ENCODE measurements at places on chromosomes 13 and 19.

DNA sequence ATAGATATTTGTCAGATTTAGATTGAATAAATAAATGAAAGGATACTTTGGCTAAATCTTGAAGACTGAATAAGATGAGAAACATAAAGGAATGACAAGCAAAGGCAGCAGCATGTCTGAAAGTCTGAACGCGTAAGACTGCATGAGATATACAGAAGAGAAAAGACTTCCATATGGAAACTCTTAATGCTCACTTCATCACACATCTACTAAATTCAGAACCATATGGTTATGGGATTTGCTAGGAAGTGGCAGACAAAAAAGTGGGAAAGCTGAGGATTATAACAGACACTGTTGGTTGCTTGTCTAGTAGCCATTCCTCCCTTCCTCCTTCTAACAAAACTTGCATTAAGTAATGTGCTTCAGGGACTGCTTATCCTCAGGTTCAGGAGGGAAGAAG is 446.7 kb downstream of the KCTD12 start:
- DNase-seq = no peak

GRCh38 chr19:13023656-13024055 is 28.4 kb downstream of the NFIX start:
- no peak for DNase-seq

- no peak for DNase-seq
Measured at GRCh38 chr13:50026788-50027473, 11.7 kb downstream of the KCNRG start.

DNA sequence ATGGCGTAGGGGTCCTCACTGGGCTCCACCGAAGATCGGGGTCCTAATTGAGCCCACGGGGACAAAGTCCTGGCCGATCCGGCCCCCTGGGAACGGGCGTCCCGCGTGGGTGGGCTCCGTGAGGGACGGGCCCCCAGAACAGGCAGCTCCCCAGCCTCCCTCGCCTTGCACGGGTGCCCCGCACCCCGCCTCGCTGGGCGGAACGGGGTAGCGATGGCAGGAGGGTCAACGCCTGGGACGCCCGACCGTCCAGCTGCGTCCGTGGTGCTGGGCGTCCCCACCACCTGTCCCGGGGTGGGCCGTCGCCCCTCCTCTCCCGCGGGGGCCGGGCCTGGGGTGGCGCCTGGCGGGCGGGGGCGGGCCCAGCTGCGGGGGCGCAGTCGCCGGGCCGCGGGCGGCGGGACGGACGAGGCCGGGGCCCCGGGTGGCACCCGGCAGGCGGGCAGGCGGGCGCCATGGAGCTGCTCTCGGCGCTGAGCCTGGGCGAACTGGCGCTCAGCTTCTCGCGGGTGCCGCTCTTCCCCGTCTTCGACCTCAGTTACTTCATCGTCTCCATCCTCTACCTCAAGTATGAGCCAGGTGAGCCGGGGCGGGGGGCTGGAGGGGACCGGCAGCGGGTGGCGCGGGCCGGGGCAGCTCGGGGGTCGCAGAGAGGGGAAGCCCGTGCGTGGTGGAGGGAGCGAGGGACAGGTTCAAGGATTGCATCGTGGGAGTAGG is at the start of gene TMEM38A:
TSS of gene TMEM38A (plus strand) at position 377 of the 717 bp plus-strand sequence. CDS start at position 456, 79 bp downstream.
- DNase-seq = peak; percentile 8

- peak; percentile 84 for DNase-seq
Measured at GRCh38 chr13:109784590-109785140, 1.7 kb downstream of the IRS2 start.

DNA sequence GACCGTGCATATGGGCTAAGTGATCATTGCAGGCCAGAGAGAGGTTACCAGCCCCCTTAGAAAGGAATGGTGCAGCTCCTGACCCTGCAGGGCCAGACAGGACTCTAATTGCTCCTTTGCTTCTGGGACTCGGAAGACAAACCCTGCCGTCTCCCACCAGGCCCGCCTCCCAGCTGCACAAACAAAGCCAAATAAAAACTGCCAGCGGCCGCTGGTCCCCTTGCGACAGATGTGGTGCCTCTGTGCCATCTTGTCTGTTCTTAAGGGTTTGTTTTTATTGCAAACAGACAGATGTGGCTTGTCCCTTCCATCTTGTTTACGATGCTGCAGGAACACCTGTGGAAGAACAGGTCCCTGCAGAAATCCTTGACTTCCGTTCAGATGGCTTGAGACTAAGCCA is 434.4 kb upstream of the TSHZ3 start:
- DNase-seq = no peak

DNA sequence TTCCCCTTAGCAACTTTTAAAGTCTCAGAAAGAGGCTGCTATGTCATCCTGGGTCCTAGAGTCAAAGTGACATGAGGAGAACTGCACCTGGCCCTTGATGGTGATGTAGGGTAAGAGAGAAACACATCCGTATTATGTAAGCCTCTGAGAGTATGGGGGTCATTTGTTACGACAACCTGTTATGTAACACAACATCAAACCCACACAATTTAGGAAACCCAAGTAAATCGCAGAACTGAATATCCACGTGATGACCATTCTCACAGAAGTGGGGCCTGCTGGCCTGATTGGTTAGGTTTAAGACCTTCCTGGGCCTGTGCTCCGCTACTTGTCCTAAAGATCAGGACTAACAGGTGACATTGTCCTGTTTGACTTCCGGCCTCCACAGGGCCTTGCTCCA is 15.3 kb upstream of the B3GLCT start:
- no peak for DNase-seq

DNA sequence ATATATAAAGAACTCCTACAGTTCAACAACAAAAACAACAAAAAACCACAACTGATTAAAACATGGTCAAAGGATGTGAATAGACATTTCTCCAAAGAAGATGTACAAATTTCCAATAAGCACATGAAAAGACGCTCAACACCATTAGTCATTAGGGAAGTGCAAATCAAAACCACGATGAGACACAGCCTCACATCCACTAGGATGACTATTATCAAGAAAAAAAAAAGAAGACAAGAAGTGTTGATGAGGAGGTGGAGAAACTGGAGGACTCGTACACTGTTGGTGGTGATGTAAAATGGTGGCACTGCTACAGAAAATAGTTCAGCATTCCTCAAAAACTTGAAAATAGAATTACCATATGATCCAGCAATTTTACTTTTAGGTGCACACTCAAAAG is 61.0 kb upstream of the SOX1 start:
- no peak for DNase-seq

- no peak for DNase-seq
Measured at GRCh38 chr19:556611-557382, 12.9 kb downstream of the GZMM start.

DNA sequence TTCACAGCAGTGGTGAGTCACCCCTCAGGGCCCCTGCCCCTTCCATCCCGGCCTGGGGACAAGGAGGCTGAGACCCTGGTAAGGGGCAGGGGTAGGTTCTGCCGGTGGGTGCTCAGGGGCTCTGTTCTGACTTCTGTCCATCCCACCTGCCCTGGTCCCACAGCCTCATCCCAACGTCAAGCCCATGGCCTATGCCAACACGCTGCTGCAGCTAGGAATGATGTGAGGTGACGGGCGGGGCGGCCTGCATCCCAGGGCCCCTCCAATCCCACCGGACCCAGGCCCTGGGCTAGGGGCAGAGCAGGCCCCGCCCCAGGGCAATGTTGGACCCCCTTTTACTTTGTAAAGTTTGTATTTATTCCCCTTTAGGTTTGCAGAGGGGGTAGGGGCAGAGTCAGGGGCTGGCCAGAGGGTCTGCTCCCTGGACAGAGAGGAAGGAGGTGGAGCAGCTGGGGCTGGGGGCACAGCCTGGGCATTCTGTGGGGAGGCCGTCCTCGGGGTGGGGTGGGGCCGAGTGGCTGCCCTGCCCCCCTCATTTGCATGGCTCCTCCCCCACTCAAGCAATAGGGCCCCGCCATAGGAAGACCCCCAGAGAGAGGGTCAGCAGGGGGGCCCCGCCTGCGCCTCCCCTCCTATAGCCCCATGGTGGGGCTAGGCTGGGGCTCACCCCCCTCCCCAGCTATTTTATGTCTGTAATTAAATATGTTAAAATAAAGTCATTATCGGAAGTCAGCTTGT is 23.1 kb downstream of the CCDC8 start:
- DNase-seq = no peak

DNA sequence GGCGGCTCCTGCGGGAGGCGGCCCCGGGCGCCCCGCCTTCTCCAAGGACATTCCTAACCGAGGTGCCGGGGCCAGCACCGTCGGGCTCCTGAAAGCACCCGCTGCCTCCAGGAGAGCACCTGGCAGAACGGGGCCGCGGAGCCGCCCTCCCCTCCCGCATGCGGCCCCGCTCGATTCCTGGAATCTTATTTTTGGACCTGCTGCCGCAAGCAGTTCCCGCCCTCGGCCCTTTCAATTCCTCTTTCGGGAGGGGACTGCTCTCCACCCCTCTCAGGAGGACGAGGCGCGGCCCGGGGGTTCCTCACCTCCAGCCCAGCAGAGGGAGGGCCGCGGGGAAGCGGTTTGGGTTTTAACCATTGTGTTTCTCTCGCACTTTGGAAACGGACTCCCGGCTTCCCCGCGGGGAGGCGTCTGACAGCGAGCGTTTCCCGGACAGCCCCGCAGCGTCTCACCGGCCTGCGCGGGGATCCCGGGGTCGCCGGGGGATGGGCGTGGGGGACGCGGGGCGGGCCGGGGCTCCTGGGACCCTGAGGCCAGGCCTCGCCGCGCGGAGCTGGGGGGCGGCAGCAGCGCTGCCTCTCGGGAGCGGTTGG is 849 bp downstream of the GAS6 start:
- no peak for DNase-seq

DNA sequence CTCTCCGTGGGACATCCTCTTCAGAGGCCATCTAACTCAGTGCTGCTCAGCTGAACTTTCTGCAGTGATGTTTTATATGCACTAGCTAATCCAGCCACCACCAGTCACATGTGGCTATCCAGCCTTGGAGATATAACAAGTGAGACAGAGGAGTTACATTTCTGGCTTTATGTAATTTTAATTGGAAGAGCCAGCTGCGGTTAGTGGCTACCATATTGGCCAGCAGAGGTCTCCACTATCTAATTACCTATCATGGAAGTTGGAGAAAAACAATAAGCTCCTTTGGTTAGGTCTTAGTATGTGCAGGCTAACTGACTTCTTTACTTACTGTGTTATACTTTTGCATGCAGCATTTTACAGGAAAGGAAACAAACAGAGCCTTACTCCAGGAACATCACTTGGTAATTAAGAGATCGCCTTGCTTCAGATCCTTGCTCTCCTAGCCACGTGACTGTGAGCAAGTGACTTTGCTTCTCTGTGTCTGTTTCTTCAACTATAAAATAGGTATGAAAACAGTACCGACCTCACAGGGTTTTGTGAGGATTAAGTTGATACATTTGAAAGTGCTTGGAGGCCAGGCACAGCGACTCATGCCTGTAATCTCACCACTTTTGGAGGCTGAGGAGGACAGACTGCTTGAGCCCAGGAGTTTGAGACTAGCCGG is 1.6 kb upstream of the KLK10 start:
- DNase-seq = no peak

- no peak for DNase-seq
Measured at GRCh38 chr19:3601021-3601420, 5.7 kb downstream of the TBXA2R start.

DNA sequence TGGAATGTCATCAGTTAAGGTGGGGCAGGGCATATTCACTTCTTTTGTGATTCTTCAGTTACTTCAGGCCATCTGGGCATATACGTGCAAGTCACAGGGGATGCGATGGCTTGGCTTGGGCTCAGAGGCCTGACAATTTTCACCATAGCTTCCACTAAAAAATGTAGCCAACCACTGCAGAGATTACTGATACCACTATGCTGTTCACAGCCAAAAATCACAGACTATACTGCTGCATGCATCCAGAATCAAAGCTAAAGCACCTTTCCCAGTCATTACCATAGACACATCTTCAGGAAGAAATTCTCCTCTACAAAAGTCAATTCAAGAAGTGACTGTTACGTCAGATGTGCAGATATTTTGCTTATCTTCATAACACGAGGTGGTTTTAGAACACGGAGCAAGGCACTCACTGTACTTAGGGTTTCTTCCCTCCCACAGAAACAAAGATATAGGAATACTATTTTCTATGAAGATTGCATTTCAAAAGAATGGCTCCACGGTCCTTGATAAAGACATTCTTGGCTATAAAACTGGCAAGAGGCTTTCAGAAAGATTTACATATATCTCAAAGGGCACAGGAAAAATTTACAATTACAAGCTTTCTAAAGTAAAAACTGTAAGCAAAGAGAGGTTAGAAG is 1556.6 kb upstream of the PRR20A start:
- no peak for DNase-seq

GRCh38 chr13:67557118-67557517 is 327.0 kb upstream of the PCDH9 start:
- no peak for DNase-seq

DNA sequence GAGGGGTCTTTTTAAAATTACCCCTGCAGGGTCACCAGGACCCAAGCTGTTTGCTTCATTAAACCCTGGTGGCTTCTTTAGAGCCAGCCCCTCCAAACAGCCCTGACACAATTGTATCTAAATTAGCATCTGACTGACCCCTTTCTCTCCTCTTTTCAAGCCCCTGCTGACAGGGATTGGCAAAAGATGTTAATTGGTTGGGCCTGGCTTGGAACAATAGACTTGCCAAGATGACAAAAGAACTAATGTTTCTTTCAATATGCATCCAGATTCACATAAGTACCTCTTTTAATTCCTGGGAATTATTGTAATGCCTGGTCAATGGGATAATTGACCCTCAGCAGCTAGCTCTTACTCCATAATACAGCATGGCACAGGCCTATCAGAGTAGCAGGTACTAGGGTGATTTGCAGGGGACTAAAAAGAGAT is 140.8 kb downstream of the SHISA2 start:
- DNase-seq = no peak

DNA sequence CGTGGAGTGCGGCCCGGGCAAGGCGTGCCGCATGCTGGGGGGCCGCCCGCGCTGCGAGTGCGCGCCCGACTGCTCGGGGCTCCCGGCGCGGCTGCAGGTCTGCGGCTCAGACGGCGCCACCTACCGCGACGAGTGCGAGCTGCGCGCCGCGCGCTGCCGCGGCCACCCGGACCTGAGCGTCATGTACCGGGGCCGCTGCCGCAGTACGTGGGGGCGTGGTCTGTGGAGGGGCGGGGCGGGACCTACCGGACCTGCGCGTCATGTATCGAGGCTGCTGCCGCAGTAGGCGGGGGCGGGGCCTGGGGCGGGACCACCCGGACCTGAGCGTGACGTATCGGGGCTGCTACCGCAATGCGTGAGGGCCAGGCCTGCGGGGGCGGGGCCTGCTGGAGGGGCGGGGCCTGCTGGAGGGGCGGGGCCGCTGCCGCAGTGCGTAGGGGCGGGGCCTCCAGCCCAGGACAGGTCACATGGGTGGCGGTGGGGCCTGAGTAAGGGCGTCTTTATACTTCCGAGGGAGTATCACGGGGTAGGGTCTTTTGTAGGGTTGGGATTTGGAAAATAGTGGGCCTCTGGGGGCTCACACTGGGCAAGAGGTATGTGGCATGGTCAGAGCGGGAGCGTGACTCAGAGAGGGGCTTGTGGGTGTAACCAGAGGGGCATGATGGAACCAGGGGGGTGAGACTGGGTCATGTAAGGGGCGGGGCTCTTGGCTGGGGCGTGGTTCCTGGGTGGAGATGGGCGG is 4.3 kb downstream of the FSTL3 start:
- DNase-seq = peak; percentile 97

DNA sequence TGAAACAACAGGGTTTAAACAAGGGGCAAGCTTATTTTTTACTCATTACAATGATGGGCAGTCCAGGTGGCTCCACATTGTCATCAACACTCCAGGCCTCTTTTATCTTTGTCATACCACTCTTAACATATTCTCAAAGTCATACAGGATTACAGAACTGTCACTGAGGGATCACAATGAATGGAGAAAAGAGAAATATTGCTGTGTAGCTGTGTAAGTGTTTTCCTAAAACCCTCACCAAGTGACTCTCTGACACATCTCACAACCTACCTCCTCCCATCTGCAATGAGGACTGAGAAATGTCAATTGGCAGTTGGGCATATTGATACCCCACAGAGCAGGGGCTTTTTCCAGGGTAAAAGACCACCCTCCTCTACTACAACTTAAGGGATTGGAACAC is 562.1 kb downstream of the TBC1D4 start:
- DNase-seq = no peak
